ENCODE measurements at places on chromosomes 13 and 19.

DNA sequence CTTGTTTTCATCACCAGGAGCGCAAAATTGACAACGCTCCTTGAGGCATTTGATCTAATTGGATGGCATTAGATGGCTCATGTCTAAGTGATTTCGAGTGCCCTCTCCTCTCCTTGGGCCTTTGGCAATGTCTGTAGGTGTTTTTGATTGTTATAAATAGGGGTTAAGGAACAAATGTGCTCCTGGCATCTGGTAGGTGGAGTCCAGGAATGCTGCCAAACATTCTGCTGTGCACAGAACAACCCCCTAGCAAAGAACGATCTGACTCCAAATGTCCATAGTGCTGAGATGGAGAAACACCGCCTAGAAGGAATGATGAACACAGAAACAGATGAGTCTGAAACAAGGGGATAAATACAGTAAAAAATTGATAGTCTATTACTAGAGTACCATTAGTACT is 68.0 kb upstream of the C1QTNF9B start:
- DNase-seq: no peak

GRCh38 chr13:79406597-79406908 is 498 bp upstream of the RBM26 start:
- no peak for DNase-seq

DNA sequence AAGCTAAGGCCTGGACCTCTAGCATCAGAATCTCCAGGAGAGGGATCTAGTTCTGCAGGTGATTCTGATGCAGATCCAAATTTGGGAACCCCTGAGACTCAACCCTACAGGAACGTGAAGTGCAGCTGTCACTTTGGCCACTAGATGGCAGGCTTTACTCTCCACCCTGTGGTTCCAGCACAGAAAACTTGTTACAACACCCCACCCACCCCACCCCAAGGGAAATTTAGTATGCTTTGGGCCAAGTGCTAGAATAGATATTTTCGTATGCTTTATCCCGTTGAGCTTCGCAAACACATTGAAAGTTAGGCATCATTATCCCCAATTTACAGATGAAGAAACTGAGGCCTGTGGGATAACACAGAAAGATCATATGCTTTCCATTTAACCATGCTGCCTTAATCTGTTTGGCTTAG is 232.0 kb downstream of the B3GLCT start:
- DNase-seq: peak; percentile 53

DNA sequence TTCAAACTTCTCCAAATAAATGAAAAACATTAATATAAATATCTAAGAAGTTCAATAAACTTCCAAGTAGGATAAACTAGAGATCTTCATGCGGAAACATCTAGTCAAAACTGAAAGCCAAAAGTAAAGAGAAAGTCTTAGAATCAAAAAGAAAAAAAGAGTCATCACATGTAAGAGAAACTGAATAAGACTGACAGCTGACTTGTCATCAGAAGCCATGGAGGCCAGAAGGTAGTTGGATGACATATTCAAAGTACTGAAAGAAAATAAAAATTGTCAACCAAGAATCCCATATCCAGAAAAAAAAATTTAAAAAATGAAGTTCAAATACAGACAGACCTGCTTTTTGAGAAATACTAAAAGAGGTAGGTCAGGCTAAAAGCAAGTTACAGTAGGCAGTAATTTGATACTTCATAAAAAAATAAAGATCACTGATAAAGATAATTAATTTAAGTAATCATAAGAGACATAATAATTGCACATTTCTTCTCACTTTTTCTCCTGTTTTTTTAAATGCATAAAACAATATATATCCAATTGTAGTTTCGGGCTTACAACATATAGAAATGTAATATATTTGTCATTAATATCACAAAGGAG is 327.6 kb upstream of the PCDH9 start:
- no peak for DNase-seq

GRCh38 chr19:12859546-12859945 is 21.2 kb downstream of the MAST1 start:
- DNase-seq: no peak

- peak; percentile 40 for DNase-seq
Observed at GRCh38 chr13:26254583-26255111, 718 bp downstream of the CDK8 start.

DNA sequence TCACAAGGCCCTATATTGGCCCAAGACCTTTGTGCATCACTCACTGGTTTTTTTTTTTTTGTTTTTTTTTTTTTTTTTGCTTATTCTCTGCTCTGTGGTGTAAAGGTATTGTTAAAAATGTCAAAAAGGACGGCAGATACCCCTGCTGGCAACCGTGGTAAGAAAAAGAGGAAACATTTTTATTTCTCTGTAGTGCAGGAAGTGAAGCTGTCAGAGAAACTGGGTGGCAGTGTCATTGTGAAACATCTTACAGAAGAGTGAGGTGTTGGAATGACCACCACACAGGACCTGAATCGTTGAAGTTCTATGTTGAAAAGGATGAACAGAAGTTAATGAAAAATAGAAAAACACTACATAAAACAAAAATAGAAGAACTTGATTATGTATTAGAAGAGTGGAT is 346.4 kb downstream of the FGF9 start:
- DNase-seq: no peak

DNA sequence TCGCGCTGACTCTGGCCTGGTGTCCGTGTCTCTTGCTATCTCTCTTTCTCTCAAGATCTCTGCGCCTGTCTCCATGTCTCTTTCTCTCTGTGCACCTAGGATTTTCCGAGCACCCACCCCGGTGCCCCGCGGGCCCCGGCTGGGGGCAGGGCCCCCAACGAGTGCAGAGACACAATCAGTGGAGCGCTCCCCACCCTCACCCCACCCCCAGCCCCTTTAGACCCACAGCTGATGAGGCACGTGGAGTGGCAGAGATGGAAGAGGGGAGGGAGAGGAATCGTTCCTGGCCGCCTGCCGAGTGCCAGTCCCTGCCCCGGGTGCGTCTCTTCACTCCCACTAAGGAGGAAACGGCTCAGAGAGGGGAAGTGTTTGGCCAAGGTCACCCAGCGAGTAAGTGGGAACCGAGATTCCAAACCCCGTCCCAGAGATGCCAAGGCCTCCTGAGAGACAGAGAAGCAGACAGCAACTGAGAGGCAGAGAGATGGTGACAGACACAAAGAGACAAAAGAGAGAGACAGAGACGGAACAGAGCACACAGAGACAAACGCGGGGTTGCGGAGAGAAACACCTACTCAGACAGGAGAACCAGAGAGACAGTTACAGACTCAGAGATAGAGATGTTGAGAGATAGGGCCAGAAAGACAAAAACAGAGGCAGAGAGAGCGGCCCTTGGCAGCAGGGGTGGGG is 626 bp upstream of the BCL3 start:
- peak; percentile 61 for DNase-seq

GRCh38 chr19:24140099-24140498 is 53.1 kb downstream of the ZNF254 start:
- peak; percentile 71 for DNase-seq

DNA sequence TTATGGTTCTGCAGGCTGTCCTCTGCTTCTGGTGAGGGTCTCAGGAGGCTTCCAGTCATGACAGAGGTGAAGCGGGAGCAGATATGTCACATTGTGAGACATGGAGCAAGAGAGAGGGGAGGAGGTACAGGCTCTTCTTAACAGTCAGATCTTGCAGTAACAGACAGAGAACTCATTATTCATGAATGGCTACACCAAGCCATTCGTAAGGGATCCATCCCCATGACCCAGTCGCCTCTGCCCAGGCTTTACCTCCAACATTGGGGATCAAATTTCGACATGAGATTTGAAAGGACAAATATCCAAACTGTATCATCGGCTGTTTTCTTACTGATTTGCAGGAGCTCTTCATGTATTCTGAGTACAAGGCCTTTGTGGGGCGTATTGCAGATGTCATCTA is 21.7 kb downstream of the ZNF507 start:
- DNase-seq: no peak

DNA sequence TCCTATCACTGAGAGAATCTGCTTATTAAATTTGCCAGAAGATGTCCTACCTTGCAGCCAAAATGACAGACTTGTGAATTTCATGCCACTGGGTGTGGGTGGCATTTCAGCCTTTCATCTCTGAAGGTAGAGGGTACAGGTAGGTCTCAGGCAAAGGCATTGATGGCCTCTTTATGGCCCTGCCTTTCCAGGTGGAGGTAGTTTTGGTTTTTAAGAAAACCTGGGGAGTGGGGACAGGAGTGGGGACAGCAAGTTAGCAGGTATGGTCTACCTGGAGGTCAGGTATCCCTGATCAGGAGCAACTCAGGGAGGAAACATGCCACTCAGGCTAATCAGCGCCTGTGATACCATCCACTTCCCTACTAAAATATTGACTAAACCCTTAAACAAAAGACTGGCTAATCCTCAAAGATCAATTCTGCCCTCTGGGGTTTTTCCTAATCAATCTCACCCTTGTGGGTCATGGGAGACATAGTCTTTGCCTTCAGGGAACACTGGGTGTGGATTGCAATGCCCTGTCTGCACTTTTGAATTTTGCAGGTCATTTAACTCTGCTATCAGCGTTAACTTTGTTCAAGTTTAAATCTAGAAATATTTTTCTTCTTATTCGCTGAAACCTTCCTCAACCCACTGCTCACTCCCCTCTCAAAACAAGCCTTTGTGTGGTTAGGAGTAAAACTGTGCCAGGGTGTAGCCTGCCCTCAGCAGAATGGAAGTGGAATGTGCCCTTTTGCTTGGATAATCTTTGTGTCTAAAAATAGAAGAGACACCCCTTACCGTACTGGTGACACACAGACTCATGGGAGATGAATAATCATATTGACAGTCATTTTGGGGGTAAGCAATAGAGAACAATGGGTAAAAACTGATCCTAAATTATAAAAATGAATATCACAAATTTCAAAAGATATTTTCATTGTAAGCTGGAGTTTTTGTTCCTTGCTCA is 233.7 kb downstream of the COG6 start:
- DNase-seq: peak; percentile 16

DNA sequence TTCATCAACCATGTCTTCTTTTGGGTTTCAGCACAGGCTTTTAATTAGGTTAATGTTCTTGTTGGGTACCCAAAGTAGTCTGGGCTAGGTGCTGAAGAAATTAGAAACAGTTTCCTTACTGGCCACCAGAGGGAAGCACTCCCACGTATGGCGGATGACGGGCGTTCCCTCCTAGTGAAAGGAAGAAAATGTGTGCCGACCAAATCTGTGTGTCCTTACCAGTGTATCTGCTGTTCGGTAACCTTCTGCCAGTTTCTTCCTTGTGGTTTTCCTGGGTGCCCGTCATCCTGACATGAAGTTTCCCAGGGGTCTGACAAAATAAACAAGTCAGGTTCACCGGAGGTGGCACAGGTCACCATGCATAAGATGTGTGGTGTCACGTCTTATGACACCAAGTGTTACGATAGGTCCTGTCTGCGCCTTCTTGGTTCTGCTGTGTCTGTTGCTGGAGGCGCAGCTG is 6.0 kb upstream of the WDR88 start:
- DNase-seq: peak; percentile 66

GRCh38 chr19:13100031-13100588 is 2.5 kb downstream of the LYL1 start:
- DNase-seq: peak; percentile 60

DNA sequence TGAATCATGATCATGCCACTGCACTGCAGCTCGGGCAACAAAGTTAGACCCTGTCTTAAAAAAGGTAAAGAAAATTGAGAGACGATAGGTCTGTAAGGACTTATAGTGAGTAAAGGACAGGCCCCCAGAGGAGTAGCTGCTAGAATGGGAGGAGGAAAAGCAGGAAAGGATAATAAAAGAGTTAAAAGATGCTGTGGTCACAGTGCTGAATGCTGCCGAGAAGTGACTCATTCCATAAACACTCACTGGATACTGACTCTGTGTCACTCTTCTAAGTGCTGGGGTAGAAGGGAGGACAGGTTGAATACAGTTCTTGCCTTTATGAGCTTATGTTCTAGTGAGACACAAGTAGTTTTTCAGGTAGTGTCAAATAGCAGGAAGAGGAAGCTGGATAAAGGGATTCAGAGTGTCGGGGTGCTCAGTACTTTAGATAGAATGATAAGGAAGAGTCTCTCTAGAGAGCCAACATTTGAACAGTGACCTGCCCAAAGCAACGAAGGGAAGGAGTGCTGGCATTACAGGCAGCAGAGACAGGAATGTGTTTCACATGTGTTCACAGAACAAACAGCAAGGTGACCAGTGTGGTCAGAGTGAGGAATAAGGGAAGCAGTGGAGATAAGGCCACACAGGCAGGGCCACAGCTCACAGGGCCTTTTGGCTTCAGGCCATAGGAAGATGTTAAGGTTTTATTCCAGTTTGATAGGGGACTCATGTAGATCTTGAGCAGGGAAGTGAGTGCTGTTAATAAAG is 1240.5 kb downstream of the UQCRFS1 start:
- DNase-seq: peak; percentile 74

DNA sequence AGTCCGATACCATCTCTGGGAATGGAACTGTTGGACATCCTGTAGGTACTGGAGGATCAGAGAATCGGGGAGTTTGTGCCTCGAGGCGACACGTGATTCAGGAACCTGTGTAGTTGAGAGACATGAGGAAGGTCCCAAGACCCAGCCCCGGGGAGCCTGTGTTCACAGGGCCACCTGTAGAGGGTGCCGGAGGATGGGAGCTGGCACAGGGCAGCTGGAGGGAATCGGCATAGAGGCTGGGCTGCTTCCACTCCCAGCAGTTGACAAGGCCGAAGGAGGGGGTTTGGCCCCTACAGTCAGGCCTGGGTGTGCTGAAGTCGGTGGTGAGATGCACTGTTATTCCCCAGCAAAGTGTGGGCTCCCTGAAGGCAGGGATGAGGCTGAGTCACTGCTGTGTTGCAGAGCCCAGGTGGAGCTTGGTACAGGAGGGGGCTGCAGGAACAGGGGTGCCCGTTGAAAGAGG is 2.5 kb upstream of the ISYNA1 start:
- DNase-seq: no peak

DNA sequence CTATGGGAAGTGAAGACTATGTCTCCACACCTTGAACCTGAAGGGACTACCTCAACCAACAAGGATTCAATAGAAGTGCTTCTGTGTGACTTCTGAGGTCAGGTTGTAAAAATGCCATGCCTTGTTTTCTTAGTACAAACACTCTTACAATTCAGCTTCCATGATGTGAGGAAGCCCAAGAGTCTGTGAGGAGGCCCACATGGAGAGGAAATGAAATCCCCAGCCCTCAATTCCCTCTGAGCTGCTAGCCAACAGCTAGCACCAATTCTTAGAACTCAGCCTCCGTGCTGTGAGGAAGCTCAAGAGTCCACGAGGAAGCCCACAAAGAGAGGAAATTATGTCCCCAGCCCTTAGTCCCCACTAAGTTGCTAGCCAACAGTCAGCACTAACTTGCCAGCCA is 12.6 kb upstream of the LMTK3 start:
- no peak for DNase-seq

GRCh38 chr13:33259296-33259695 is 26.3 kb downstream of the STARD13 start:
- peak; percentile 58 for DNase-seq

DNA sequence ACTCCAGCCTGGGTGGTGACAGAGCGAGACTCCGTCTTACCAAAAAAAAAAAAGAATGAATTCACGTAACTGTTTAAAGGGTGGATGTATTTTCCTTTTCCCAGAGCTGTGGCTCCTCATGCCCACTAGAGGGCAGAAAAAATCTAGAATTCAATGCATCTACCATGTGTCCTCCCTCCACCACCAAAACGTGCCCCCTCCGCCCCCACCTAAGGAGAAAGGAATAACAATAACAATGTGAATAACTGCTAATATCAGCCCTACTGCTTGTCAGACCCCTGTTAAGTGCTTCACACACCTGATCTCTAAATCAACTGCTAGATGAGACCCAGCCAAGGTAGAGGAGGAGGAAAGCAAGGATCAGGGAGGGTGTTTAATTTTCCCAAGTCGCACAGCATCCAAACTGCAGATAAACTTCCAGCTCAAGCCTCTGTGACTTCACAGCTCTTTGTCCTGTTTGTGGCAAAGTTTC is 20.2 kb upstream of the PNMA8B start:
- peak; percentile 40 for DNase-seq
